ENCODE measurements at places on chromosomes 12 and 14.

DNA sequence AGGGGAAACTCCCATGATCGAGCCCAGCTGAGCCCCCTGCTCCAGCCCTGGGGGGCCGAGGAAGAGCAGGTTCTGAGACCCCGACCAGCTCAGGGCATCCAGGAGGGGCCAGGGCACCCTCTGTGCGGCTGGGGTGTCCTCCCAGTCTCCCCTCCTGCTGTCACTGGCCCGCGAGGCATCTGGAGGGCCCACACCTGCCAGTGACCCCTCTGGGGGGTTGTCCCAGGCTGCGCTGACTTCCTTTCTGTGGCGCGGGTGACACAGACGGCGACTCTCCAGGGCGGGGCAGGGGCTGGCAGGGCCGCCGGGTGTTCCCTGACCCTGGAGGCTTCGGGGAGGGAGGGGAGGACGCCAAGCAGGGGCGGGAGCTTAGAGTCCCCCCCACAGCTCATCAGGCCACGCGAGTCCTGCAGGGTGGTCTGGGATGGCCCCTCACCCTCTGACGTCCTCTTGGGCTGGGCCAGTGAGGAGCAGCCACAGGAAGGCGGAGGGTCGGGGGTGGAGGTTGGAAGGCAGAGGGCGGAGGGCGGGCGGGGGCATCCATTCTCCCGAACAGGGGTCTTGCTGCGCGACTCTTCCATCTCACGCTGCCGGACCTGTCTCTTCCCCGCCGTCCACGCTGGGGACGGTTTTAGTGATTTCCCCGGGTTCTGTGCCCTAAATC, 38.6 kb upstream of the FBRSL1 start:
- DNase-seq, result no peak

DNA sequence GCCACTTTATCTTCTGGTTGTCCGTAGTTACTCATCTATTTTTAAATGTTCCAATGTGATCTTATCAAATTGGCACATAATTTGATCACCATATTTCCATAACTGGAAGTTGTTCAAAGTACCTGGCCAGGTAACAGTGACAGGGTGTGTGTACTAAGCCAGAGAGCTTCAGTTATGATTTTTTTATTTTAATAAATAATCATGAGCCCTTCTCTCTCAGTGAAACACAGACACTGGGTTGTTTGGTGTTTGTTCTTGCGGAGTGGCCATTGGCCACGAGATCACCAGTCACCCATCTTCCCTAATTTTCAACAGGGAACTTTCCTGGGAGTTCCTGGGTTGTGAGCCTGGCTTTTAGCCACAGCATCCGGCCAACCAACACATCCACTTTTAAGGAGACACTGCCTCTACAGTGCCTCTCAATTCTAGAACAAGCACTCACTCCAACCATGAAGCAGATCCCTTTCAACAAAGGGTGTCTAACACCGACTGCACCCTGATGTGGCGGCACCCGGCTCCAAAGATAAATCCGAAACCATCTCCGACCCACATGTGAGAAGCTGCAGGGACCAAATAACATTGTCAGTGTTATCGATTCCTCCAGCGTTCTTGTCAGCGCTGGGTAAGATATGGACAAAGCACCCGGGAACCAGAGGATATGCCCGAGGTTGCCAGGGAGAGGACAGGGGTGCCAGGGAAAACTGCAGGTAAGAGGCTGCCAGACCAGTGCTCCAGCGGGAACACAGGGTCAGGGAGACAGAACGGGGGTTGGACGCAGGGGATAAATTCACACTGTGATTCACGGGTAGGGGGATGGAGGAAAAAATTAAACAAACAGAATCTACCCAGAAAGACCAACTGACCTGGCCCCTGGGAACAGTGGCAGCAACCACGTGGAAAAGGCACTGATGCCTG, 49.9 kb downstream of the FOXN3 start:
- no peak for DNase-seq

DNA sequence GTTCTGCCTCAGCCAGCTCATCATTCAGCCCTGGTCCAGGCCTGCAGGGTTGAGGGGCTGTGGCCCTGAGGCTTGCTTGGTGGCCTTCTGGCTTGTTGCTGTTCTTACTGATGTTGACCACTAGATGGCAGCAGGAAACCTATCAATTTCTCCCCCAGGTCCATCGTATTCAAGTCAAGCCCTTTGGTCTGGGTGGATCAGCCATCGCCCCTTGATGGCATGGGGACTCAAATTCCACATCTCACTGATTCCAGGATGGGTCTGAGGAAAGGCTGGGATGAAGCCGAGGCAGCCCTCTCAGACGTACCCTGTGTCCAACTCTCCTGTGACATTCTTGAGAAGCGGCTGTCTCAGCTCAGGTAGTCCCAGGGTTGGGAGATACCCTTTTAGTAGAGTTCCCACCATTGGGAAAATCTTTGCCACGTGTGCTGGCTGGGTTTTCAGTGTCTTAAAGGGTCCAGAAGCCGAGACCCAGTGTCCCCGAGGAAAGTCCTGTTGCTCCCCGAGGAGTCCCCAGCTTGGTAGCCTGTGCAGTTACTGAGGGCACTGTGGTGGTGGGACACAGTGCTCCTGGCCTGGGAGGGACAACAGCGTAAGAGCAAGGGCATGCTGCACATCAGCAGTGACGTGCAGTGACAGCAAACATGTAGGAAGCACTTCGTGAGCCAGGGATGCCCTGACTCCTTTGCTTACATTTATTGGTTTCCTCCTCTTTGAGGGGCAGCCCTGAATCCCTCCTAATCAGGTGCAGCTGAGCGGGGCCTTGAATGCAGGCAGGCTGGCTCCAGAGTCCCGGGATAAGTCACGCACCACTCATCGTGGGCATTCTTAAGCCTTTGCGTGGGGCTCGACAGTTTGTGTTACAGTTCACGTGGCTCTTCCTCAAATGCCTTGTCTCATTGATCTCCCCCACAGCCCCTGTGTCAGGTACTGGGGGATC, 58.6 kb downstream of the TSPAN9 start:
- peak; percentile 72 for DNase-seq

DNA sequence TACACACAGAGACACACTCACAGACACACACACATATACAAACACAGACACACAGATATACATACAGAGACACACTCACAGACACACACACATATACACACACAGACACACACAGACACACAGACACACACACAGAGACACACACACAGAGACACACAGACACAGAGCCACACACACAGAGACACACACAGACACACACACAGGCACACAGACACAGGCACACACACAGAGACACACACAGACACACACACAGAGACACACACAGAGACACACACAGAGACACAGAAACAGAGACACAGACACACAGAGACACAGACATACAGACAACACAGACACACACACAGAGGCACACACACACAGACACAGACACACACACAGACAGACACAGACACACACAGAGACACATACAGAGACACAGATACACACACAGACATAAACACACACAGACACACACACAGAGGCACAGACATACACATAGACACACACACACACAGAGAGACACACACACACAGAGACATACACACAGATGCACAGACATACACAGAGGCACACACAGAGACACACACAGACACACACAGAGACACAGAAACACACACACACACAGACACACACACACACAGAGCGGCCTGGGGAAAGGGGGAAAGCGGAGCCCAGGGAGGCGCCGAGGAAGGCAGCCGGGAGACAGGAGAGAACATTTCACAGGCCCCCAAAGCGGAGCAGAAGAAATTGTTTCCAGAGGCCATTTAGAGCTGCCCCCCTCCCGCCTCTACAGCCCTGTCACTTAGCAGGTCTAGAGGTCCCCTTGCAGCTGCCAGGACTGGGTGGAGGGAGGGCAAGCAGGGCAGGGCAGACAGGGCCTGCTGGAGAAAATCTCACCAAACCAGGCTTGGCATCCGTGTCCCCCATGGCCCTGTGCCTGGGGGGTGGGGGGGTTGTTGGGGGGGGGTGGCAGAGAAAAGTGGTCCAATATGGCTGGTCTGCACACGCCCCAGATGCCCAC, 38.9 kb downstream of the SERPINA3 start:
- no peak for DNase-seq

Data from fibroblast of skin of abdomen (primary cell).